ENCODE measurements at places on chromosomes 2 and 18.

- no peak for DNase-seq
Measured at GRCh38 chr2:236749346-236749745, 179.7 kb downstream of the ACKR3 start.

DNA sequence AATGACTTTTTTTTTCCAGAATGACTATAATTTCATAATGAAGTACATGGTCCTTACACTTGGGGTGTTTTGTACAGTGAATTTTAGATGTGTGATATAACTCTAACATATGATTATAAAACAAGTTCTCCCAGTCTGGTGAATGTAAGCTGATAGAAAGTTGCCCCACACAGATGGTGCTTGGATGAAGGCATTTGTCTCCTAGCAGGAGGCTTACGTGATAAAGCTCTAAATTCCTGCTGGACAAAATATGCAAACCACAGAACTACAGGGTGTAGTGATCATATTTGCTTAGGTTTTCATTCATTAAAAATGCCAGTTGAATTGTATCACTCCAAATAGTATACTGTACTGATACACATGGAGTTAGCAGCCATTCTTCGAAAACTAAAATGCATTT, 85.5 kb downstream of the DSC3 start:
- no peak for DNase-seq

DNA sequence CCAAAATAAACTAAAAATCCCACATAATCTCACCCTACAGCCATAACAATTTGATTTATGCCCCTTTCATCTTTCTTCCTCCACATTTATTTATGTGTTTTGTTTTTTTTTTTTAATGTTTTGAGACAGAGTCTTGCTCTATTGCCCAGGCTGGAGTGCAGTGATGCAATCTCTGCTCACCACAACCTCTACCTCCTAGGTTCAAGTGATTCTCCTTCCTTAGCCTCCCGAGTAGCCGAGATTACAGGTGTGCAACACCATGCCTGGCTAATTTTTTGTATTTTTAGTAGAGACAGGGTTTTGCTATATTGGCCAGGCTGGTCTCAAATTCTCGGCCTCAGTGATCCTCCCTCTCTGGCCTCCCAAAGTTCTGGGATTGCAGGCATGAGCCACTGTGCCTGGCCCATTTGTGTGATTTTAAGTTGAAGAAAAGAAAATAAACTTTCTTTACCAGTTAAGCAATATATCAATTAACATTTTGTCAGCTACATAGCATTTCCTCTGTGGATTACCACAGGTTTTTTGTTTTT, 35.9 kb upstream of the LPIN2 start:
- no peak for DNase-seq

GRCh38 chr18:8562919-8563318, 46.3 kb upstream of the RAB12 start:
- DNase-seq = no peak

- no peak for DNase-seq
Measured at GRCh38 chr2:191789796-191790195, 57.1 kb downstream of the CAVIN2 start.

GRCh38 chr18:34661464-34662087, 48.5 kb upstream of the DTNA start:
- DNase-seq = no peak

DNA sequence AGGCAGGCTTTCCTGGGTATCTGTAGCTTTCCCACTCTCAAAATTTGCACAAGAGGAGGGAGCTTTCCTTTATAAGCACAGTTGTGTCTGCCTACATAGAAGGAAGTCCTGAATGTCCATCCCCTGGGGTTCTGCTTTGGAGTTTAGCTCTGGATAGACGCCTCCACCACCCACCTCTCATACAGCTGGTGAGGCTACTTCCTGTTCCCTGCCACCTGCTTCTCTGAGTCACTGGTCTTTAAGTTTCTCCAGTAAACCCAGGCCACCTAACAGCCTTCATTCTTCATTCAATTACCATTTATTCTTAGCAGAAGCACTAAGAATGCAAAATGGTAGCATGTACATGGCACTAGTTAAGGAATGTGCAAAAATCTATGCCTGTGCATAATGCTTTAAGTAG, 407.8 kb downstream of the CDH2 start:
- DNase-seq = no peak

DNA sequence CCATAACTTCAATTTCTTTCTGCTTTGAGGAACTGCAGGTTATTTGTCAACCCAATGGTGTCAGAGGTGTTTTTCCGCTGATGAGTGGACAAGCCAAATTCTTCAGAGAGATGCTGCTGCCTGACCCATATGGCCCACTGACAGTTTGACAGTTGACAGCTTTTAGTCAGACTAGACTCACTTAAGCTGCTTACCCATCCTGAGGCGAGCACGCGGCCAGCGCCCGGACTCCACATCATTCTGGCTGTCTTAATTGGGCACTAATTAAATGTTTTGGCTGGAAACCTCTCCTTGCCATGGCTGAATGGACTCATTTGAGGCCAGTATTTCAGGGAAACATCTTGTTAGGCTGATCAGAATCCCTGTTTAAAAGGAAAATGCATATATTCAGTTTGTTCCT, 316.1 kb upstream of the FANCL start:
- DNase-seq = no peak

DNA sequence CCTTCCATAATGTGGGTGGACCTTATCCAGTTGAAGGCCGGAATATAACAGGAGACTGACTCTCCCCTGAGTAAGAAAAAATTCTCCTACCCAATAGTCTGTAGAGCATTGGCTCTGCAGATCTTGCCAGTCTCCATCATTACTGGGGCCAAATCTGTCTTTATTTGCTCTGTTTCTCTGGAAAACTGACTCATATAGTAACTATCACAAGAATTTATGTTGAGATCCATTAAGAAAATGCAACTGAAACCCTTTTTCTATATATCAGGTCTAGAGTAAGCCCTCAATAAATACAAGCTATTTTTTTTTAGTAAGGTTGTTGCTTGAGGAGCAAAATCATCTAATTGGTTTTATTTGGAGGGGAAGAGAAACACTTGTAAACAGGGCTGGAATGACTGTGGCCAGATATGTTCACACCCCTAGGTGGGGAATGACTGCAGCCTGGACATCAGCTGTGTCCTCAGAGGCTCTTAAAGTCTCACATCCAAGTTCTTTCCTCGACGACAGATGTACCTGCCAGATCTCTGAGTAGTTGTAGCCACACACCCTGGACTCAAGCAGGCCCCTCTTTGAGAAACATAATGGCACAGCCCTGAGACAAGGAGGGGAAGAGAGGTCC, 339.7 kb downstream of the TNS1 start:
- DNase-seq = no peak

- DNase-seq = no peak
Measured at GRCh38 chr18:3652380-3653262, 202.6 kb downstream of the TGIF1 start.

GRCh38 chr2:70078384-70078783, 8.9 kb upstream of the PCBP1 start:
- no peak for DNase-seq

DNA sequence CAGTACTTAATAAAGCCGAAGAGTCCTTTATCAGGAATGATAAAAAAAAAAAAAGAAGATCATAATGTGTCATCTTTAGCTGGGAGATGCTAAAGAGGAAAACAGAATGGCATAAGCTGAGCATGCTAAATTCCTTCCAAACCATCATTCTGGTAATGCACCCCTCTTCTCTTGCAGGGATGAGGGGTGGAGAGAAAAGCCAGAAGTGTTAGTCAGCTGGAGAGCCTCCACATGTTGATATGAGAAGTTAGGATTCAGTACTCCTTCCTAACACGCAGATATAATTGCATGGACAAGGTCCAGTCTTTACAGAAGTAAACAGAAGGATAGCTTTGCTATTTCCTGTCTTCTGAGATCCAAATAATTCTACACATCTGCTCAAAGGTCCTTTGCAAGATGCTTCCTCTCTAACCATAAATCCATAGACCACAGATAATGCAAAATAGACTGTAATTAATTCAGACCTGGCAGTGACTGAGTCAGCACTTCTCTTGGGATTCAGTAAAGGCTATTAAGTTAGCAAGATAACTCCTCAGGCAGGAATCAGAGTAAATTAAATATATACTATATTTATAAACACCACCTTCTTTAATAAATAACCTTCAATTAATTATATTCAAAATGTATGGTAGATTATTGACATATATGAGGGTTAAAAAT, 930.0 kb upstream of the KLHL29 start:
- DNase-seq = peak; percentile 59

GRCh38 chr2:218010984-218011652, 8.3 kb upstream of the TNS1 start:
- no peak for DNase-seq

GRCh38 chr18:36736094-36736493, 92.7 kb downstream of the TPGS2 start:
- no peak for DNase-seq

DNA sequence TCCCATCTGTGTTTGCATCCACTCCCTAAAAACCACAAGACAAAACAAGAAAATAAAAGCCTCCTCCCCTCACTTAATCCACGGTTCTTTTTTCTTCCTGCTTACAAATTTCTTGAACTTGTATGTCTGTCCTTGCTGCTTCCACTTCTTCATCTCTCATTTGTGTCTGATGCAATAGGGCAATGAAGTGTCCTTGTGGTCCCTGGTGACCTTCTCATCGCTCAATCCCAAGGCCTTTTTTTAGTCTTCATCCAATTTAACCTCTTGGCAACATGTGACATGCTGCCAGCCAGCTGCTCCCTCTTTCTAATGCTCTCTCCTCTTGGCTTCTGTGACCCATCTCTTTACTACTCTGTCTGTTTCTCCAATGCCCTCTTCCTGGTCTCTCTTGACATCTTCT, 87.6 kb downstream of the SEMA4F start:
- no peak for DNase-seq

- no peak for DNase-seq
Measured at GRCh38 chr2:107094450-107094986, 208.6 kb upstream of the ST6GAL2 start.

DNA sequence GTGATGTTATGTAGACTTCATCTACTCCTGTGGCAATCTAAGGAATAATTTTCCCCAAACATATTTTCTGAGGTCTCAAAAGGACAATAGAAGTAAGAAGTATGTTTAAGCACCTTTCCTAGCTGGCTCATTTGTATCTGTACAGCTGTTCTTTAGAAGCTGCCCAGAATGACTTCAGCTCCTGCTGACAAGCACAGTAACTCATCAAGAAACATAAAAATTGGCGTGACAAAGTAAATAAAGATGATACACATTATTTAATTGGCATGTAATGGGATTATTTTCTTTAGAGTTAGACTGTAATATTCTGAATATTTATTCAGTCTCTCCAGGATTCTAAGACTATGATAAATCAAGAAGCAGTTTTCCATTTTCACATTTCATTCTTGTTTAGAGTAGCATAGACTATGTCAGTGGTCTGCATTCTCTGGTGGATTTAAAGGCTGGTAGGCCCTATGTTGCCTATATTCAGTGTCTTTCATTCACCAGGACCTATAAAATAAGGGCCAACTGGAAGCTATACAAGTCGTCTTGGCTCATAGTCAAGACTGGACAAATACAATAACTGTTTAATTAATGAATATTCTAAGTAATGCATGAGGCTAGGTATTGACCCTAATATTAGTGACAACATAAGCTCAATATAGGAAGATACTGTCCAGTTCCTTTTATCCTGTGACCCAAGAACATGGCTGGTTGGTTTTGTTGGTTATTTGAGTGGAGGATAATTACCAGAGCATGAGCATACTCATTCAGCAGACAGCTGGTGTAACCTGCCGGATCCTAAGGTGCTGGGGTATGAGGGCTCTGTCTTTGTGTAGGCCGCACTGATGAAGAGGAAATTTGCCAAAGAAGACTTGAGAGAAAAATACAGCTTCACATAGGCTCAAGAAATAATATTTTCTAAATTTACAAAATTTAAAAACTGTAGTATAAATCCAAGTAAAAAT, 107.0 kb downstream of the PDE1A start:
- DNase-seq = no peak

GRCh38 chr2:3608373-3609278, 13.7 kb downstream of the COLEC11 start:
- DNase-seq = no peak

DNA sequence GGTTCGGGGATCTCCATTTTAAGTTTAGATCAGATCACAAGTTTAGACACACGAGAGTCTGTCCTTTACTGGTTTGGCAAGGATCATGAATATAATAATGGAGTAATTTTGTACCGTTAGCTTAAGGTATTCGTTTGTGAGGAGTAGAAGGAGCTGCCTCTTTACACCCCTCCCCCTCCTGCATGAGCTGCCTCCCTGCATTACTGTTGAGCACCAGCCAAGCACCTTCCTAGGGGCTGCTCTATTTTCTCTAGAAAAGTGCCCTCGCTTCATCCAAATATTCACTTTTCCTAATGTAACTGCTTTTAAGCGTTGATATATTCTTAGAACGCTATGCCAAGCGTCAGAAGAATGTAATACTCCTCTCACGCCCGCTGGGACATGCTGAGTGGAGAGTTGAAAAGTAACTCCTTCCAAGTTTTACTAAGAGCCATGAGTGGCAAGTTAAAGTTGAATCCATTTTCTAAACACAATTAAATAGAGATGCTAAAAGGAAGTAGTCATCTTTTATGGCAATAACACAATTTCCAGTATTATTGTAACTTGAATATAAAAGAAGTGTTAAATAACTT, 25.4 kb upstream of the SCN7A start:
- DNase-seq = no peak

DNA sequence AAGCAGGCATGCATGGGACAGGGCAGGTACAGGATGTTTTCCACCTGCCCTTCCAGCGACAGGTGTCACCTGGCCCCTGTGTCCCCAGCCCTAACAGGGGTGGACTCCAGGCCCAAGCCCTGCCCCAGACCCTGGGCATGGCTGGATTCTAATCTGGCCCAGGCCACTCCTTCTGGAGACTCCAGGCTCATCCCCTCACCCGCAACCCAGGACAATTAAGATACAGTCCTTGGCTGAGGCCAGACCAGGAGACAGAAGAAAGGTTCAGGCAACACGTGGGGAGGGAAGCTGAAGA, 9.5 kb downstream of the BIN1 start:
- DNase-seq = no peak

GRCh38 chr2:157125685-157126084, 131.8 kb upstream of the GALNT5 start:
- no peak for DNase-seq

GRCh38 chr18:22355598-22355997, 62.1 kb downstream of the CTAGE1 start:
- DNase-seq = no peak

- DNase-seq = no peak
Measured at GRCh38 chr18:55322178-55322735, 265.7 kb downstream of the TCF4 start.

DNA sequence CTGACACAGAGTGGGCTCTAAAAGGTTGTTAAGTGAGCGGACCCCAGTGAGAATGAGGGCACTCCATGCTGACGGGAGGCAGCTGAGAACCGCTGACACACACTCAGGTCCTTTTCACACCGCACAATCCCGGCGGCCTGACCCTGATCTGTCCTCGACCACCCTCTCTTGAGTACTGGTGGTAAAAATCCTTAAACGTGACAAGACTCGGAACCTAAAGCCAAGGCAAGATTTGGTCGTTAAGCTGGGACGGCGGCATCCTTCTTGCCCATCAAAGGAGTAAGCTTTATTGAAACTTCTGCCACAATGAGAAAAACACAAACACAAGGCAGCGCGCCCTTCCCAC, 569 bp downstream of the TMX3 start:
- DNase-seq = no peak
